NCI-H2107 (cell line): ENCODE measurements at places on chromosomes 12 and 14.

DNA sequence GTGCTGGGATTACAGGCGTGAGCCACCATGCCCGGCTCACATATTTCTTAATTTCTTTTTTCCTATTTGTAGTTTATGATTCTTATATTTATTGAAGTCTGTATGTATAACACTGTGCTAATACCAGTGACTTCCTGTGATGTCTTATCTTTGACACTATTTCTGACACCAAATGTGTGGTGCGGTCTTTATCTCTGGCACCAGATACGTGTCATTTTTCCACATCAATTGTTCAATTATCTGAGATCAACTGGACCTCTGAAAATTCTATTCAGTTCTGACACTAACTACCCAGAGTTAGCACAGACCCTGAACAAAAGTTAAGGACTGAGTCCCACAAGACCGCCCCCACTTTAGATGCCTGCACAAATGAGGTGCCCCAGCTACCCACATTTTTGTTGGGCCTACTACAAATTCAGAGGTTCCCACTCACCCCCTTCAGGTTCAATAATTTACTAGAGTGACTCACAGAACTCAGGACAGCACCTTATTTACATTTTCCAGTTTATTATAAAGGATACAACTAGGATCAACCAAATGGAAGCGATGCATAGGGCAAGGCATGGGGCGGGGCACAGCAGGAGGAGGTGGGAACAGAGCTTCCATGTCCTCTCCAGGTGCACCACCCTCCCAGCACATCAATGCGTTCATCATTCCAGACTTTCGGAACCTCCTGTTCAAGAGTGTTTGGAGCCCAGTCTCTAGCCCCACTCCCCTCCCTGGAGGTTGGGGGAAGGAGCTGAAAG lies 11.6 kb upstream of the SRSF9 start:
- no peak for DNase-seq

GRCh38 chr12:122073815-122074214 lies 4.7 kb upstream of the MLXIP start:
- DNase-seq: no peak

DNA sequence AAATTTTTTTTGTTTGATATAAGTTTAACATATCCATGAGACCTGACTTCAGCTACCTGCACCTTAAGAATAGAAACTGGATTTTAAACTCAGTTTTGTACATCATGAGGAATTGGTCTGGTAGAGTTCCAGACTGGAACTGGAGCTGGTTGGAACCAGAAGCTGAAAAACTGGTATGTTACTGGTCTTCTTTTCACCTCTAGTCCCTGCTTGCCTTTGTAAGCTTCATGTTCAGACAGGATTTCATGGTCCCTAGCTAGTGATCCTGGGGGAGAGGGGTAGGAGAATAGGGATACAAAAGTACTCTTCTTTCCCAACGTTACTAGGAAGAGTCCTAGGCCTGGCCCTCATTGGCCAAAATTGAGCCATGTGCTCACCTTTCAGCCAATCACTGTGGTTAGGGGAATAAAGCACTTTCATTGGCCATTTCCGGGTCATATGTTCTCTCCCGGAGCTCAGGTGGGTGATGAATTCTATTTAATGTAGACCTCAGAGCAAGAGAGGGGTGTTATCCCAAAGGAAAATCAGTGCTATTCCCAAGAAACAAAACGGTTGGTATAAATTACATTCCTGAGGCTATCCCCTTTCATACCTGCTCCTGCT lies 36.9 kb upstream of the APPL2 start:
- DNase-seq: no peak

GRCh38 chr12:66947119-66947518 lies 268.2 kb upstream of the GRIP1 start:
- no peak for DNase-seq

- DNase-seq: no peak
These were observed 308.0 kb downstream of the ITPR2 start for GRCh38 chr12:26524862-26525465.

- DNase-seq: no peak
These were observed 102.4 kb upstream of the C14orf180 start for GRCh38 chr14:104477117-104477623.

GRCh38 chr12:24631676-24632426 lies 317.1 kb downstream of the BCAT1 start:
- DNase-seq: no peak

DNA sequence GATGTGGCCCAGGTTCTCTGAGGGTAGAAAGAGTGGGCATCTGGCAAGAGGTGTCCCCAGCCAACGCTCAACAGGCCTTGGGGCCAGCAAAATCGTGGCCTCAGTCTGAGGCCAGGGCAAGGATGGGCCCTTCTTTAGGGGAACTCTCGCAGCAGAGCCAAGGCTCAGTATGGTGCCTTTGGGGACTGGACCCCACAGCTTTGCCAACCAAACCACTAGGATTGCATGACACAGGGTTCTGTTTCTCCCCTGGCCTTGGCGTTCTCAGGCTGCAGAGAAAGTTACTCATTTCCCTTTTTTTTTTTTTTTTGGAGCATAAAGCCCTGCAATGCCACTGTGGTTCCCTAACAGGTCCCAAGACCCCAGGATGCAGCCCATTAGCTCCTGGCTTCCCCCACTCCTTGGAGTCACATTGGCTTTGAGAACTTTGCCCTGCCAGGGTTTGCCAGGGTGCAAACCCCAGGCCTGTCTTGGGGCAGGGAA lies 100.6 kb downstream of the LGMN start:
- DNase-seq: no peak

DNA sequence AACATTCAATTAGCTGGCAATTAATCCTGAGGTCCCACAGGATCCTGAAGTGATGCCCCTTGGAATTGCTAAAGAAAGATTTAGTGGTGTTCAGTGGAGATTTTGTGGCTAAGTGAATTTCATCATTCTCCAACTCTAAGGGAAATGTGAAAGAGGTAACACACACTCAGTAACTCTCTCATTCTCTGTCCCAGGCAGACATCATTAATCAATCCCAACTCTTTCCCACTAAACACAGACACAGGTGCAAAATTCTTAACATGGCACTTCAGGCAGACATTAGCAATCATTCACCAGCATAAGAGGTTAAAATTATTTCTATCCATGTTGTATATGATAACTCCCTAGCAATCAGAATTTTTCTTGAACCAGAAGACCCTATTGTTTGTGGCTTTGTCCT lies 40.2 kb downstream of the TRPV4 start:
- DNase-seq: no peak

DNA sequence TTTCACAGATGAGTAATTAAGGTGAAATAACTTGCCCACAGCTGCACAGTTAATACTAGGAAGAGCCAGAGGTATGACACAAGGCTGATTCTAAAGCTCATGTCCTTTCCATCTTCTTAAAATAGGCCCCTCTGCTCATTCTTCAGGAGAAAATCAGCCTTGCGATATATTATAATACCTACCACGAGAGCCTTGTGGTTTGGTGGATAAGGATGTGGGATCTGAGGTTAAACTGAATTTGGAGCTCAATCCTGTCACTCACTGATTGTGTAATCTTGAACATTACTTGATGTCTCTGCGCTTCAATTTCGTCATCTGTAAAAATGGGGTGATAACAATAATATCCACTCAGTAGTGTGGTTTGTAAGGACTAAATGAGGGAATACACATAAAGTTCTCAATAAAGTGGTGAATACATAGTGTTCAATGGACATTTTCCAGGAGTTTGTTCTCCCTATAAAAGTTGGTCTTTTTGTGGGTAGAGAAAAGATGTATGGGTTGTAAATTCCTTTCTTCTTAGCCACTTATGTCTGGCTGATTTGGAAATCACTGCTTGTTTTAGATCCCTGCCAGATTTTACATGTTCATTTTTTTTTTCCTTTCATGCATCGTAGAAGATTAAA lies 25.1 kb upstream of the ATP2B1 start:
- no peak for DNase-seq

DNA sequence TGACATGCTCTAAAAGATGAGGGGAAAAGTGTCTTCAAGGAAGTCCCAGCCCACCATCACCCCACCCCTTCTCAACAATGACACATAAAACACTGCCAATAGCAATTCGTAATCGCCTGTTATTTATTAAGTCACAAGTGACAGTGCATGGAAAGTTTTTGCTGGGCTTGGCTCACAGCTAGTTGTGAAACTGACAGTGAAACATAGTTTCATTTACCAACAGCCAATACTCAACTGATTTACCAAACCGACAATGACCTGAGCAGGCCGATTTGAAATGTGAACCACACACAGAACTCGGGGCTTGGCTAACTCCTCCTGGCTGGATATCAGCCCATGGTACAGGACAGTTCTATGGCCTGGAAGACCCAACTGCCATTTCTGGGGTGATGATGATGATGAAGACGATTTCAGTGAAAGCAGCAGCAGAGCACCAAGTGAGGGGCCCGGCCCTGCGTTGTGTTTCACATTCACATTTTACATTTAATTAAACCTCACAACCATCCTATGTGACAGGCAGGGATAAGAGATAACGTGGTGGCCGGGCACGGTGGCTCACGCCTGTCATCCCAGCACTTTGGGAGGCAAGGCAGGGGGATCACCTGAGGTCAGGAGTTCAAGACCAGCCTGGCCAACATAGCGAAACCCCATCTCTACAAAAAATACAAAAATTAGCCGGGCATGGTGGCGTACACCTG lies 42.7 kb downstream of the CAMKK2 start:
- no peak for DNase-seq

- no peak for DNase-seq
These were observed 113.0 kb downstream of the ZFP36L1 start for GRCh38 chr14:68679746-68680467.

GRCh38 chr12:104372061-104372720 lies 68.7 kb downstream of the EID3 start:
- DNase-seq: no peak

DNA sequence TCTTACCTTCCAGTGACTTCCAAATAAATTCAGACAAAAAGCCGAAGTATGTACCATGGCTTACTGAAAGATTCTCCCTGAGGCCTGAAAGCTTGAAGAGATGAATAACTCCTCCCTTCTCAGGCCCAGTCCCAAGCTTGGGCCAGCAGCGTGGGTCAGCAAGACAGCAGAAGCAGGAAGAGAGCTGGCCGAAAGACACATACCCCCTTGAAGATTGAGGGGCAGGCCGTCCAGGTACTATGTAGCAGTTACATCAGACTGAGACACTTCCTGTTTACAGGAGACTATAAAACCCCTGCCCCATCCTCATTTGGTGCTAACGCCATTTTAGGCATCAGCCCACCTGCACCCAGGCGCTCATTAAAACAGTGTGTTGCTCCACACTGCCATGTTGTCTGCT lies 15.0 kb downstream of the NDUFA12 start:
- no peak for DNase-seq

- no peak for DNase-seq
These were observed 14.3 kb downstream of the PPP1R12A start for GRCh38 chr12:79920421-79921238.

GRCh38 chr12:105279460-105280056 lies 43.6 kb upstream of the APPL2 start:
- peak; percentile 3 for DNase-seq

DNA sequence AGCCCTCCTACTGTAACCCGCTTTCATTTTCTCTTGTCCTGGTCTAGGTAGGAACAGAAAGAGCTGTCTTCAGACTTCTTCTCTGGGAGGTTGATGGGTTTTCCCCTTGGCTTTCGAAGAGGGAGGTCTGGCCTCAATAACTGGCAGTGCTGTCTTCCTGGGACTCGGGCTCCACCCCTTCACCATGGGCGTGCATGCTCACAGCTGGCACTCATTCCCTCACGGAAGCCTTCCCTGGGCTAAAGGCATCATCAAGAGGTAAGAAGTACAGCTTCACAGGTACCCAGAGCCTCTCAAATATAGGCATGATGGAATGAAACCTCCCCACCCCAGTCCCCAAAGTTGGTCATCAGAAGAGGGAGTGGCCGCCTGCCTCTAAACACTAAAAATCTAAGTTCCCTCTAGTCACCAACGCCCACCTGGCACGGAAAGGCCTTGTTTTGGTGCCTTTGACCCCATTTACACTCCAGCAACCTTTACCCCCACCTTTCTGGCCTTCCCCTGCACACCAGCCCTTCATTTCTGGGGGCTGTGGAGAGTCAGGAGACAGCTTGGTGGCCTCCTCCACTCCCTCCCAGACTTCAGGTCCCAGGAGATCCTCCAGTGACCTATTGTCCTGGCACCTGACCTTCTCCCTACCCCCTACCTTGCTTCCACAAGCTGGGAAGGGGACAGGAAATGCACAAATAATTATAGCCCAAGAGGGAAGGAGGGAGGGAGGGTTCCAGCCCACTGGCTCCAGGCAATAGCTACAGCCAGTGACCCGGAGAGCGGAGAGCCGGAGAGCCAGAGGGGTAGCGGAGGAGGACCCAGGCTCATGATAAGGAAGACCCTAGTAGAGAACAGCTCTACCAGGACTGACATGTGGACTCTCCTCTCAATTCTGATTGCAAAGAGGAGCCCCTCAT lies 2.8 kb downstream of the RAPGEF3 start:
- no peak for DNase-seq

DNA sequence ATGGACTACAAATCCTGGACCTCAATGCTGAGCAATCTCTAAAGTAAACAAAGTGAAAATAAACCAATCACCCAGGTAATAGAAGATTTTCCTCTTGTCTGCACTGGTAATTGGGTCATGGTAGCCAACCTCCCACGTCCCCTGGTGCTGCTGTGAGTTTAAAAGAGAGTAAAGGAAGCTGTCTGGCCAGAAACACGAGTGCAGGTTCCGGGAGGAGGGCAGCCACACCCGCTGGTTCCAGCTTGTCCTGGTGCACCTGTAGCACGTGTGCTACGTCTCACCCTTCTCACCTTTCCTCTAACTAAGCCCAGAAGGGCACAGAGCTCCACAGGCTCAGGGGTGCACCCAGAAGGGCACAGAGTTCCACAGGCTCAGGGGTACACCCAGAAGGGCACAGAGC lies 5.4 kb downstream of the CRACR2A start:
- DNase-seq: no peak

- no peak for DNase-seq
These were observed 465 bp downstream of the ADSS1 start for GRCh38 chr14:104724407-104724980.

GRCh38 chr14:28983279-28983678 lies 216.7 kb downstream of the FOXG1 start:
- DNase-seq: no peak

GRCh38 chr14:104107101-104107581 lies 21.6 kb downstream of the ASPG start:
- no peak for DNase-seq

- no peak for DNase-seq
These were observed 125.7 kb downstream of the SCARB1 start for GRCh38 chr12:124737772-124738635.

GRCh38 chr14:34711169-34711568 lies 3.2 kb downstream of the CFL2 start:
- peak; percentile 20 for DNase-seq

GRCh38 chr14:47929334-47929733 lies 253.9 kb upstream of the MDGA2 start:
- no peak for DNase-seq
